Kidney capillary endothelial cell (primary cell): ENCODE measurements at places on chromosomes 7 and 10.

- no peak for DNase-seq
Measured at GRCh38 chr7:102942868-102943267, 30.1 kb downstream of the LRRC17 start.

DNA sequence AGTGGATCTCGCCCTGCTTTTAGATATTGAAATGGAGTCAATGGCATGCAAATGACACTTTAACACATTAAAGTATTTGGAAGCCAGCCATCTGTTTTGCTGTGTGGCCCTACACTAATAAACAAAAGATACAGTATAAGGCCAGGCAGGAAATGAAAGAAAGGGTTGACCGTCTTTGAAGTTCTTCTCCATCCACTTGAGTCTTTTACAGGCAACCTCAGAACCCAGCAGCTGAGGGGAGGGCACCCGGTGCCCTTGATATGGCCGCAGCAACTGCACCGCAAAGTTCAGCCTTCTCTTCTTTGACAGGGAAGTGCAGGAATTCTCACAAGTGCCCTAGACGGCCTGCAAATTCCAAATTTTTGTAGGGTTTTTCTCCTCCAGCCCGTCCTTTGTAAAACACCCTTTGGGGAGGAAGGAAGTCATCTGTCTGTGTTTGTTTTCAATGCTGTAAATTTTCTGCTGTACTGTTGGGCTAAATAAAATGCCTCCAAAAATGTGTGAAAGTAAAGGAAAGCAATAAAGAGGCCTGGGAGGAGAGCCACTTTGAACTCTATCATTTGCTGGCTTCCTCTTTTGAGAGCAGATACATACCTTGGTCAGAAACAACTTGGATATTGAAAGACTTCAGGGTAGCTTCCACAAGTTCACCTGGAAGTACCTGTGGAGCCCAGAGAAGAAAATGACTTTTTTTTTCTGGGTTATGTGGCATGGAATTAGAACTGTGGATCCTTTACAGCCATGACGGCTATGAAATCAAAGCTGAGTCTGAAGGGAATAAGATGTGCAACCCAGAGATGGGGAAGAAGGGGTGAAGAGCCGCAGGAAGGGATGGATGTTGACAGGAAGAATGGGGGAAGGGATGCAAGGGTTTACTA is 3.6 kb downstream of the HOXA1 start:
- DNase-seq = no peak

DNA sequence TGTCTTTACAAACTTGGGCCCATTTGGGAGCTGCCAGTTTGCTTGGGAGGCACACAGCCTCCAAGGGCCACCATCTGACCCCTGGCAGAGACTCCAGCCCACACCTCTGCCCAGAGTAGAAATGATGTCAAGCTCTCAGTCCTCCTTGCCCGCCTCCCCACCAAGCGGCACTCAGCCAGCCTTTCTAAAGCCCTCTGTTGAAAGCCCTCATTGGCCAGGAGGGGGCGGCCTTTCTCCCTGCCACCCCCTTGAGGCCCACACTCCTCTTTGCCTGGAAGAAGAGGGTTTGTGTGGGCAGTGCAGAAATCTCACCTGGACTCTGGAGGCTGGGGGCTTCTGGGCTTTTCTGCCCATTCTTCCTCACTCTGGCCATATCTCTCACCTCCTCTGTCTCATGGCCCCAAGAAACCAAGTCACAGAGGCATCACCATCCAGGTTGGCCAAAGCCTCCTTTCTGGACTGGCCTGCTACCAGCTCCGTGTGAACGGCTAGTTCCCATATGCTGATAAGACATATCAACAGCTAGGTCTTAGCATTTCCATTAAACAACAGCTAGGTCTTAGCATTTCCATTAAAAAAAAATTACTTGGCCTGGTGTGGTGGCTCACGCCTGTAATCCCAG is 36.1 kb downstream of the UBTD1 start:
- peak; percentile 44 for DNase-seq

DNA sequence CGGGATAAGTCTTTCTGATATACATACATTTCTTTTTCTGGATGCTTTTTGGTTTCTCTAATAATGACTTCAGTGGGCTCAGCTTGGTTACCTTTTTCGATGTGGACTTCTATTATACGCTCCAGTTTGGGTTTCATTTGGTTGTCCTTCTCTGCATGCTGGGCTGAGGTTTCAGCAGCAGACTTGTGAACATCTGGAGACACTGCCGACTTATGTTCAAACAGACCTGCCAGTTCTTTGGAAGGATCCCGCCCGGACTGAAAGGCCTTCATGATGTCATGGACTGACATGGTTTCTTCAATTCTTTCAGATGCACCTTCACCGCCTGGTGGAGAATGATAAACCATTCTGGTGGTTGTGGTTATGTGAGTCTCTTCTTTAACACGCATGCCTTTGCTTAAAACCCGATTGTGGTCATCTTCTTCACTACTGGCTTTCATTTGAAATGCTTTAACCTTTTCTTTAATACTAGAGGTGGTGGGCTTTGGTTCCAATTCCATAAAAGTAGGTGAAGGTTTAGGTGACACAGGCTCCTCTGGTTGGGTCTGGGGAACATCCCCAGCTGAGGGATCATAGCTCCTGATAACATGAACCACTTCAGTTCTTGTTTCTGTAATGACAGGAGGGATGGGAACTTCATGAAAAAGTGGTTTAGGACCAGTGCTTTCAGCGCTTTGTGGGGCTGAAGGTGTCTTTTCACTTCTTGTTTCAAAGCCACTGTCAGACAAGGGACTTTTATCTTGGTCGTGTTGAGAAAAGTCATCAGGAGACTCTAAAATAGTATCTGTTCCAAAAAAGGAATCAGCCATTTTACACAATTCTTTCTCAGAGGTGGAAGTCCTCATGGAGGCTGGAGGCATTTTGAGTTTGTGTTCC is 167.7 kb upstream of the CCDC6 start:
- no peak for DNase-seq

- DNase-seq = no peak
Measured at GRCh38 chr7:140992422-140992821, 22.3 kb downstream of the MRPS33 start.

DNA sequence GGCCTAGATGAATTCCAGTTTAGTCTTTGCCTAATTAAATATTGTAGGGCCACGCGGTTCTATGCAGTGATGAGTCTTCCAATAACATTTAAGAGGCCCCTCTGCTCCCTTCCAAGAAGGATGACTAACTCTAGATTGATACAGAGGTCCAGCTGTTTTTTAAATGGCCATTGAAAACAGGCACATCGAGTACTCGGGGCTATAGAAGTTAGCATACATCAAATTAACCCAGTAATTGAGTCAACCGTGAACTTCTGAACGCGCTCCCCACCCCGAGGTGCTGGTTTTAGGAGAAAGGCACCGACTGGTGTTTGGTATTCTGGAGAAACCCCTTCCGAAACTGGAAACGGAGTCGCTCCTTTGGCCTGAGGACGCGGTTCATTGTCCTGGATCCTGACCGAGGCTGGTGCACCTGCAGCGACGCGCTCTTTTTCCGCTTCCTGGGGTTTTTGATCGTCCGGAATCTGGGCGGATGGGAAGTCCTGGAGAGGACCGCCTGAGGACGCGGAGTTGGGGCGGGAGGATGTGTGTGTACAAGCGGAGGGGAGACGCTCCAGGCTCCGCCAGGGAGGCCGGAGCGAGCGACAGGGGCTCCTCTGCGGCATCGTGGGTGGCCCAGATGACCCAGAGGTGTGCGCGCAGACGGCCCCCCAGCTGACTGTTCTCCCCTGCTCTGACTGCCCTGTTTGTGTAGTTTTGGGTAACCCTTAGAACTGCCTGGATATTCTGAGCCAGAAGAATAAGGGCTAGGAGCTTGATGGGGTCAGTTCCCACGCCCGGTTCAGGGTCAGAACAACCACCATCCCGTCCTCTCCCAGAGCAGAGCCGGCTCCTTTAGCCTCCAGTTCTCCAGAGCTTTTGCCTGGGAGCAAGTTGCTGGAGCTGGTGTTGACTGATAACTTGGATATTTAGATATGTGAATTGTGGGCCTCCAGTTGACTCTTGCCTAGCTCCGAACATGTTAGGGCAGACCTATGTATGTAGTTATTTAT is 711 bp downstream of the FAM221A start:
- DNase-seq = peak; percentile 51

DNA sequence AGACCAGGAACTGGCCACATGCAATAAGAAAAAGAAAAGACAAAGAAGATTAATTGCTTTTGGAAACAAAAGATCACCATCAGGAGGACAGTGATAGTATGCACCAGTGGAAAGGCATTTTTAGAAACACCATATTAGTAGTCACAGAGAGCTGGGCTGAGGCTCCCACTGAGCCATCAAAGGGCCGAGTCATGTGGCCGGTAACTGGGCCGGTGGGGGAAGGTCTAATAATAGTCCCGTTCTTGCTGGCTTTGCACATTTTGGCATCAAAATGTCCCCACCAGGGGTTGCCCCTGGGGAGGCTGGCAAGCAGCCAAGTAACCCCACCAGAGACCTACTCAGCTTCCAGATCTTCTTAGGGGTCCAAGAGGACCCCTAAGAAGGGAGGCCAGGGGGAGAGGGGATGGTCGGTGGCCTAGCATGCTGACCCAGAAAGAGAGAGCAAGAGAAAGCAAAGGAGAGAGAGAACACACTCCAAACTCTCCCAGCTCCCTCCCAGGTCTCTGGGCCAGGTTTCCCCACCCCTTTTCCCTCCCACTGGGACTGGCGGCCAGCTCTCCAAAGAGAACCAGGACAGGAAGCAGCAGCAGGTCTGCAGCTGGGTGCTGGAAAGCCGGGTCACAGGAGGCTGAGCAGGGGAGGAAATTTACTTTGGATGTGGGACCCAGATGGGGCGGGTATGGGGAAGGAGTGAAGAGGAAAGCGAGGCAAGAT is 70.2 kb upstream of the FGFR2 start:
- no peak for DNase-seq

DNA sequence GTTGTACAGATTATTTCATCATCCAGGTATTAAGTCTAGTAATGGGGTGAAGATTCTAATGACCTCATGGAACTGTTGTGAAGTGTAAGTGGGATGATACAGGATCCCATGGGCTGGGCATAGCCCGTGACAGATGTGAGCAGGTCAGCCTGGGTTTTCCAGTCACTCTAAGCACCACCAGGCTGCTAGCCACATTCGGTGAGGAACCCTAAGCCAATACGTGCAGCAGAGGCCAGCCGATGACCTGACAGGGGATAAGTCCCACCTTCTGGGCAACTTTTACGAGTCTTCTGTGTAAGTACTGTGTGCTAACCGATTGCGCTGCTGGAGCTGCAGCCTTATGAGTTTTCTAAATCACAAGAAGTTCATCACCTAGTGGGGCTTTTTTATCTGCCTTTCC is 7.3 kb downstream of the ZNF503 start:
- DNase-seq = no peak

- no peak for DNase-seq
Measured at GRCh38 chr7:12269100-12269895, 58.2 kb downstream of the TMEM106B start.

- DNase-seq = no peak
Measured at GRCh38 chr7:116153050-116153449, 57.3 kb upstream of the TES start.

- DNase-seq = no peak
Measured at GRCh38 chr7:16708511-16708910, 45.0 kb upstream of the TSPAN13 start.

DNA sequence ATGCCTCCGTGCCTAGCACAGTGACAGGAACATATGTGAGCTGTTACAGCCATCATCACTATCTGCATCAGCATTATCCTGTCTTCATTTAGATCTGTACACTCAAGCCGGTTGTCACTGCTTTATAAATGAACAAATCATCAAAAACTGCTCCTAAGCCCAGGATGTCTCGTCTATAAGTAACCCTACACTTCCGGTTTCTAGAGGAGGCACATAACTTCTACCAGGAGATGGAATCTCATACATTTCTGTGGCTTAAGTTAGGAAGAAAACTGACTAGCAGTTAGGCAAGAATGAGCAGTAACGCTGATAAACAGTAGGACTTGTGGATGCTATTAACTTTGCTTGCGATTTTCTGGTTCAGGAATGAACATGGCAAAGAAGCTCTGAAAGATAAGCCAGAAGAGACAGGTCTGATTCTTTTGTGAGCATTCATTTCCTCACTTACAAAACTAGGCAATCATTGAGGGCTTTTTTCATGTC is 1199.2 kb downstream of the SORCS3 start:
- DNase-seq = no peak

- no peak for DNase-seq
Measured at GRCh38 chr7:108073305-108074070, 56.7 kb downstream of the LAMB4 start.
